Progenitor cell of endocrine pancreas (in vitro differentiated cells): ENCODE measurements at places on chromosomes 7 and 10.

DNA sequence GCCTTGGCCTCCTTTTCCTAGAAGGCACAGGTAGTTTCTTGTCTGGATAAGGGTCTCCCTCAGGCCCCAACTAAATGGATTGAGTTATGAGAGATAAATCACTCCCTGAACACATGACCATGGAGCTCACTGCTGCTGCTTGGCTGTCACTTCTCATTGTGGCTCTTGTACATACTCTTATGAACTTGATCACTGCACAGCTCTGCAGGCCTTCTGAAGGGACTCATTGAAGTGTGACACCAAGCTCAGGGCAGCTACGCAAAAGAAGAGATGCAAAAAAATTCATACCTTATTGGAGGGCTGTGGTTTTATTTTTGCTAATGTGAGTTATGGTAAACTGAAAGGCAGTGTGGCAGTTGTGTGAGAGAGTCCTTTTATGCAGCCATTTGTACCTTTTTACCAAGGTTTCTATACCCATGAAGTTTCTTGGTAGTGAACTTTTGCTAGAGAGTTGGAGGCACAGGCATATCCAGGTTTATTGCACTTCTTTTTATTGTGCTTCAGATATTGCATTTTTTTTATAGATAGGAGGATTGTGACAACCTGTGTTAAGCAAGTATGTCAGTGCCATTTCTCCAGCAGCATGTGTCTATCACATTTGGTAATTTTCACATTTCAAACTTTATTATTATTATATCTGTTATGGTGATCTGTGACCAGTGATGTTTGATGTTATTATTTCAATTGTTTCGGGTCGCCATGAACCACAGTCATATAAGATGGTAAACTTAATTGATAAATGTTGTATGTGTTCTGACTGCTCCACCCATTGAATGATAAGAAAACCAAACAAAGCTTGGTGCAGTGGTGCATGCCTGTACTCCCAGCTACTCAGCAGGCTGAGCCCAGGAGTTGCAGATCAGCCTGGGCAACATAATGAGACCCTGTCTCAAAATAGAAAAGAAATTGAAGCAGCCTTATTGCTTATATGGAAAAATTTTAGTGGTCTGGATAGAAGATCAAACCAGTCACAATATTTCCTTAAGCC lies 100.6 kb downstream of the LRRC4 start:
- DNase-seq: no peak

DNA sequence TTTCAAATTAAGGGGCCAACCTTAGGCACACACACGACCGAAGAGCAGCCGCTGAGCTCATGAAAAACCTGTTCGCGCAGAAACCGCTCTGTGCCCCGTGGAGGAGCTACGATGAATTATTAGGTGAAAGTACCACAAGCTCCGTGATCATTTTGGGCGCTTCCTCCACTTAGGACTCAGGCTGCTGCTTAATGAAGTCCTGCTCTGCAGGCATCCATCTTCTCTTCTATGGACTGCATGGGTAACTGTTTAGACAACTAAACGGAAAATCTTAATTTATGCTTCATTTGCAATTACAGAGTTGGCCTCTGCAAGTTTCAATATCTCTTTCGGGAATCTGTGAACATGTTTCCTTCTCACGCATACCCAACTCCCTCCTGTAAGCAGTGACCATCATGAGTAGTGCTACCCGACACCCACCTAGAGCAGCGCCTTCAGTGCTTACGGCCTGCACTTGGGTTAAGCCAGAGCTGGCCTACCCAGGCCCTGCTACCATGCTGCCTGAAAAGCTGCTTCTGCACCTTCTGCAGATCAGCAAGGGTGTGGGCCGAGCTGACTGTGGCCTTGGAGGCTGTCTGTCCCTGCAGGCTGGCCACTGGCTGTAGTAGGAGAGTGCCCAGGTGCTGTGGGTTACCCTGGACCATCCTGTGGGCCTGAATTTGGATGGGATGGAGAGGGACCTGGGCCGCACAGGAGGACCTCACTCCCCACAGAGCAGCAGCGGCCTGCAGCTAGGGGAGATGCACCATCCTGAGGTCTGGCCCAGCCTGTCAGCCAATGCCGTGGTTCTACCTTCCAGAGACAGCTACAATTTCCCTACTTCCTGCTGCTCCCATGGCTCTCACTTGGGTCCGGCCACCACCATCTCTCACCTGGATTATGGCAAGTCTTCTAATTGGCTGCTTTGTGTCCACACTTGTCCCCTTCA lies 36.0 kb downstream of the GNA12 start:
- no peak for DNase-seq

DNA sequence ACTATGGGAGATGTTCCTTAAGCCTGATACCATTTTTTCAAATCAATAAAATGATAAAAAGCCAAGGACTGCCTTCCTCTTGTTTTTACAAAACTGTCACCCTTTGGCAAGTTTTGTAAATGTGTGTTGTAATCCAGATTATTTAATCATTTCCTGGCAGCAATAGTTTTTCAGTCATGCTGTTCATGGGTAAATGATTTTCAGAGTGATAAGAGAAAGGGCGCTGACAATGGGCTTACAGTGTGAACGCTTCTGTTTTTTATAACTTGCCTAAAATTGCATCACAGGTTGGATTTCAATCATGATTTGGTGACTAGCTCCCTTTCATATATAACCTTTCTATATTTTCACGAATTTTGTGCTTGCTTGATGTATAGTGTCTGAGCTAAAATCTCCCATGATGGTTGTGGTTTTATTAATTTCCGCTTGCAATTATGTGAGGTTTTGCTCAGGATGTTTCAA lies 19.0 kb upstream of the DMBT1 start:
- no peak for DNase-seq

DNA sequence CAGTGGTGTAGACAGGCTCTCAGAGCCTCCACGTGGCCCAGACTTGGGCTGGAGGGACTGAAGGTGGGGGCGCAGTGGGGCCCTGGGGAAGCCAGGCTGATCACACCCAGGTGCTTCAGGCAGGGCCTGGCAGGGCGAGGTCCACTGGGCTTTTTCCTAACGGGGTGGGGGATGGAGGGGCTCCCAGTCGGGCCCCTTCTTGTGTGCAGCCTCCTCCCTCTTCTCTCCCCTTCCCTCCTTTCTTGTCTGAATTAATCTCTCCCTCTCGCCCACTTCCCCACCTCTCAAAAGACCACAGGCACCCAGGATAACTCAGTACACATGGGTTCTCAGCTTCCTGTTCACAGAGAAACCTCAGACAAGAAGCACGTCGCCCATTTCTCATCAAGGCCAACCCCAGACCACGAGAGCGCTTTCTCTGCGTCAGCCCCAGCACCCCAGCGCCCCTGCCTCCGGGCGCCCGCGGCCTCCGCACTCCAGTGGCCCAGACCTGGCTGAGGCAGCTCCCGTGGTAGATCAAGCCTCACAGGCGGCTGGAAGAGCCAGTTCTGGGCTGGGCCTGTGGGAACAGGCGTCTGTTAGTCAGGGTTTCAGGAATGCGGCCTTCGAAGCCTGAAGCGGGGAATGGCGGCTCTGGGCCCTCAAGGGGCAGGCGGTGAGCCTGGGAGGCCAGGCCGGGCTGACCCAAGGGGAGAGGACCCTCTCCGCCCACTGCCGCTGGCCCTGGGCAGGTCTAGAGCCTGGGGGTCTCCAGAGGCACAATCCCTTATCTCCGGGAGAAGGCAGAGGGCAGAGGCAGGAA lies 50.6 kb downstream of the PWWP2B start:
- DNase-seq: no peak

GRCh38 chr7:69963393-69963792 lies 365.1 kb downstream of the AUTS2 start:
- DNase-seq: no peak

GRCh38 chr7:141544831-141545230 lies 6.4 kb upstream of the AGK start:
- no peak for DNase-seq

GRCh38 chr10:87734987-87735827 lies 75.5 kb downstream of the PAPSS2 start:
- DNase-seq: no peak

DNA sequence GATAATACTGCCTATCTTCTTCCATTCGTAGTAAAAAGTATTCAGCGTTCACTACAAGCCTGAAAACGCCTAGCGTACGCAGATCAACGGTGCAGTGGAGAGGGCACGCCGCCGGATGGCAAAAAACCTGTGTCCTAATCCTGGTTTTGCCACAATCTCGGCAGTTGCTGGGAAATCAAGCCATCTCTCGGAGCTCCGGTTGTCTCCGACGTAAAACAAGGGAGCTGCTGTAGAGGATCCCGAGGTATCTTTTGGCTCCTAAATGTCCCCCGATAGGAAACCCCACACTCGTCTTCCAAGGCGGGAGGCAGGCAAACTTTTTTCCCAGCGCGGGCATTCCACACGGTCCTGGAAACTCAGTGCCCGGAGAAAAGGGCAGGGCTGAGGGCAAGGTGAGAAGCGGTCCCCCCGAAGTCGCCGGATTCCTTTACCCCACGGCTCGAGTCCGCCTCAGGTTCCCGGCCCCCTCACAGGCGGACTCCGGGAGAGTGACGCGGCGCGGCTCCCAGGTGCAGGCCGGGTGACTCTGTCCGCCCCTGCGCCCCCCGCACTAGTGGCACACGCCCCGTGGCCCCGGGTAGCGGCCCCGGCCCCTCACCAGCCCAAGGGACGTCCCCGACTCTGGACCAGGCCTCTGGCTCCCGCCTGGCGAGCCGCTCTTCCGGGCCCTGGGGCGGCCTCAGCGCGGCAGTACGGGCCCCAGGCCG lies 649 bp downstream of the IDE start:
- no peak for DNase-seq

GRCh38 chr10:118035354-118036005 lies 11.3 kb downstream of the RAB11FIP2 start:
- no peak for DNase-seq

- no peak for DNase-seq
Observed at GRCh38 chr7:151415375-151416105, 5.7 kb upstream of the WDR86 start.

DNA sequence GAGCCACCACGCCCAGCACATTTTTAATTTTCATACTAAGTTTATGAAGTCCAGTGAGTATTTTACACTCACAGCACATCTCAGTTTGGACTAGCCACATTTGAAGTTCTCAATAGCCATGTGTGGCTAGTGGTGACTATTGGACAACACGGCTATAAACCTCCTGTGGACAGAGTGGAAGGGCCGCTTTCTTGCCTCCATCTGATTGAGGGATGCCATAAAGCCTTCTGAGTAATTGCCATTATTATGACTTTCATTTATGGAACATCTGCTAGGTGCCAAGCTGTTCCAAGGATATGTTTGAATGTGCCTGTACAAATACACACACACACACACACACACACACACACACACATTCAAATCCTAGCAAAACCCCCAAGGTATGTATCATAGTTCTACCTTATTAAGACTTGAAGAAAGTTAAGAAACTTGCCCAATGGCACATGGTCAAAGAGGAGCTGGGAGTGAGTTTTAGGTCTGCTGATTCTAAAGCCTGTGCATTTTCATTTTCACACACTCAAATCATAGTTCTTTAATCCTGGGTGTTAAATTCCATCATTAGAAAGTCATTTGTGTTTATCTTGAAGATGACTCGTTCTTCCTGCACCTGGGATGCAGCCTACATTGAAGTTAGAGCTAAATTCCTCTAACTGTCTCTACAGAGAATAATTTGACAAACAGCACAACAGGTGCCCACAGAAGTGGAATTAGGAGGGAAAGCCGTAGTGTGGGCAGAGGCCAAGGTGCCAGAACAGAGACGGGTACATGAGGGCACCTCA lies 143.3 kb downstream of the PKD1L1 start:
- no peak for DNase-seq

- no peak for DNase-seq
Observed at GRCh38 chr10:7033031-7033430, 377.8 kb downstream of the SFMBT2 start.

GRCh38 chr7:70014472-70015177 lies 416.4 kb downstream of the AUTS2 start:
- DNase-seq: no peak

DNA sequence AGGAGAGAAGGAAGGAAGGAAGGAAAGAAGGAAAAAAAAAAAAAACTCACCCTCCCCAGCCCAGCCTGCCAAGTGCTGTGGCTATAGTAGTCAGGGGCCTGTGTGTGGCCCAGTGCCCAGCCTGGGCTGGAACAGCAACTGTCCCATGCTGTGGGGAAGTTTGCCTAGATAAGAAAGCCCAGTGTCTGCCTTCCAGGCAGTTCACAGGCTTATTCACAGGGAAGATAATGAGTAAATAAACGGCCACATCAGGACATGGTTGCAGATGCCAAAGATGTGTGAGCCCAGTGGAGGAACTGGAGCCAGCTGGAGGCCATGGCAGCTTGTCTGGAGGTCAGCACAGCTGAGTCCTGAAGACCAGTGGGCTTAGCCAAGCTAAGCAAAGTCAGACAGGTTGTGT lies 132.4 kb upstream of the FOXK1 start:
- DNase-seq: no peak

GRCh38 chr7:139731802-139732470 lies 45.9 kb downstream of the HIPK2 start:
- no peak for DNase-seq

GRCh38 chr10:123685260-123685659 lies 19.1 kb downstream of the GPR26 start:
- no peak for DNase-seq

- no peak for DNase-seq
Observed at GRCh38 chr10:88466786-88467185, 116.3 kb downstream of the RNLS start.

GRCh38 chr10:128245026-128245425 lies 118.8 kb upstream of the MKI67 start:
- no peak for DNase-seq

- DNase-seq: no peak
Observed at GRCh38 chr7:131071786-131072504, 255.7 kb upstream of the MKLN1 start.

DNA sequence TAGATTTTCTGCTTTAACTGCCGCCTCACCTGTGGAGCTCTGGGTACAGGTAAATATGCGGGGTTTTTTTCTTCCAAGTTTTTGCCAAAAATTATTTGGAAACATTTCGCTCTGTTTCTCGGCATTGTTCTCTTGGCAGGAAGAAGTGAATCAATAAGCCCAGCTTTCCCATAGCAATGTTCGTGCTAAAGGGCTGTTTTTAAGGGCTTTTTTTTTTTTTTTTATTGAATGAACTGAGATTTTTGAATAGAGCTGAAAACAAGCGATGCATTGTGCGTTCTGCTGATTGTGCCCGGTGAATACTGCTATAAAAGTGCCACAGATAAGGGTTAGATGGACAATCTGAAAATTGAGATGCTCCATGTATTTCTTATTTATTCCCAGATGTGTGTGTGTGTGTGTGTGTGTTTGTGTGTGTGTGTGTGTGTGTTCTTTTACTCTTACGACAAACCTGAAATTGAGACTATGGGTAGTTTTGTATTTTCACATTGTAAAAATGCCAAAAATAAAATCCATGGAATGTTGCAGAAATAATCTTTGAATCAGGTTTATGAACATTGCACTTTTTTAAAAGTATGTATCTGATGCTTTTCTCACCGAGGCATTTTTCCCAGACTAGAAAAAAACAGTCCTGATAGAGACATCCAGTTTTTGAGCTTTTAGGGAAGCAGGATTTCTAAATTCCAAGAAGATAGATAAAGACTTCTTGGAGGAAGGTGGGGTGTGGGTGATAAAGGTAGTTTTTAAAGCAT lies 30.5 kb downstream of the KIAA1217 start:
- no peak for DNase-seq
